Stimulated activated CD4-positive, alpha-beta T cell treated with anti-CD3 and anti-CD28 coated beads, Interleukin-4, amount 100 ng/mL, for 24 hours (primary cell): ENCODE measurements at places on chromosomes 13 and 19.

GRCh38 chr19:53536225-53536548 is 1.8 kb upstream of the ZNF331 start:
- DNase-seq, result no peak

DNA sequence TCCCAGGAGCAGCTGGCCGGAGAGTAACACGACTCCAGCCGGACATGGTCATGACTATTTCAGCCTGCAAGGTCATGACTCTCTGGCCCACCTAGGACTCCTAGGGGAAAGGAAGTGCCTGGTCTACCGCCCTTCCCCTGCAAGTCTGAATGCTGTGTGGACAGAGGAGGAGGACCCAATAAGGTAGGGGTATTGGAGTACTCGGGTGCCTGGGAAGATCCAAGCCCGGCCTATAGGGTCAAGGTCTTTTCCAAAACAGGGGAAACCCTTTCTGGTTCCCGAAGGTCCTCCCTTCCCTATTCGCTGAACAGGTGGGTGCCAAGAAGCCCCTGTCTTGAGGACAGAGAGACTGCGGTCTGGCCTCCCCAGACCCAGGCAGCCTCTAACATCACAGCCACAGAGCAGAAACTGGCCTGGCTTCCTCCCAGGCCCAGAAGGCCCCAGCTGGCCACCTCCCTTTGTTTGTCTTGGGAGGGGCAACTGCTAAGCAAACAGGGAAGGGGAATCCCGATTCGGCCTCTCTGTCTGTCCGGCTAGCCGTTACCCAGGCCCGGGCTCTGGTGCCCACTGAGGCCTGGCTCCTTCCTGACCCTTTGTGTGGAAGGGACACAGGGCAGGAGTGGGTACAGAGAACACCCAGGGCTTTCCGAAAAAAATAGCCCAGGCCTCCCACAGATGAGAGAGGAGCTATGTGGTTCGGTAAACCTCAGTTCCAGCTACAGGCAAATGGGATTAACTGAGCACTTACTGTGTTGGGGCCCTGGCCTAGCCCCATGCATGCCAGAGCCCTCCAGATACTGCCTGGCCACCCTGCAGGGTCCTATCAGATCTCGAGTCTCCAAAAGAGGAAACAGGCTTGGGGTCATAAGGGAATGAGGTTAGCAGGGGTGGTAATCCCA is 5.2 kb upstream of the GRAMD1A start:
- DNase-seq, result no peak

DNA sequence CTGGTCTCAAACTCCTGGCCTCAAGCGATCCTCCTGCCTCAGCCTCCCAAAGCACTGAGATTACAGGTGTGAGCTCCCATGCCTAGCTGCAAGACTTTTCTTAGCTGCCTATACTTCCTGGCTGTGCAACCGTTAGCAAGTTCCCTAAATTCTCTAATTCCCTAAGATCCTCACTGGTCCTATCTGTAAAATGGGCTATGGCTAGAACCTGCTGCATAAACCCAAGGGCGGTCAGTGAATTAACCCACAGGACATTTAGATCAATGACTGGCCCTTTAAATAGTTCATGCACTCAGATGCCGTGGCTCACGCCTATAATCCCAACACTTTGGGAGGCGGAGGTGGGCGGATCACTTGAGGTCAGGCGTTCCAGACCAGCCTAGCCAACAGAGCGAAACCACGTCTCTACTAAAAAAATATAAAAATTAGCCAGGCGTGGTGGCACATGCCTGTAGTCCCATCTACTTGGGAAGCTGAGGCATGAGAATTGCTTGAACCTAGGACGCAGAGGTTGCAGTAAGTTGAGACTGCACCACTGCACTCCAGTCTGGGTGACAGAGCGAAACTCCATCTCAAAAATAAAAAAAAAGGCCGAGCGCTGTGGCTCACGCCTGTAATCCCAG is 4.1 kb upstream of the C19orf53 start:
- DNase-seq, result no peak

DNA sequence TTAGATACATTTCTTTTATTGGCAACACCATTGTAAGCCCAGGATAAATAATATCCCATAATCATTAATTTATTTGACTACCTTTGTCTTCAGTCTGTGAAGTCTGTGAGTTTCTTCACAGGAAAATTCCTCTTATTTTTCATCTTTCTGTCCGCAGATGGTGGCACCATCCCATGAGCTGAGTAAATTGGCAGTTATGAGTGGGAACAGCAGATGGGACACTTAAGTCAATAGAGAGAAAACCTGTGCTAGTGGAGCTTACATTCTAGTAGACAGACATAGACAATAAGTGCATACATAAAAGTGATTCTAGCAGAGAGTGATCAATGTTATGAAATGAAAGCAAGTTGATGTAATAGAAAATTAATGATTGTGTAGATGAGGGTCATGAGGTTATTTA is 638.2 kb upstream of the MIR17HG start:
- DNase-seq, result no peak

GRCh38 chr19:38340927-38341326 is 5.3 kb downstream of the CATSPERG start:
- DNase-seq, result no peak

DNA sequence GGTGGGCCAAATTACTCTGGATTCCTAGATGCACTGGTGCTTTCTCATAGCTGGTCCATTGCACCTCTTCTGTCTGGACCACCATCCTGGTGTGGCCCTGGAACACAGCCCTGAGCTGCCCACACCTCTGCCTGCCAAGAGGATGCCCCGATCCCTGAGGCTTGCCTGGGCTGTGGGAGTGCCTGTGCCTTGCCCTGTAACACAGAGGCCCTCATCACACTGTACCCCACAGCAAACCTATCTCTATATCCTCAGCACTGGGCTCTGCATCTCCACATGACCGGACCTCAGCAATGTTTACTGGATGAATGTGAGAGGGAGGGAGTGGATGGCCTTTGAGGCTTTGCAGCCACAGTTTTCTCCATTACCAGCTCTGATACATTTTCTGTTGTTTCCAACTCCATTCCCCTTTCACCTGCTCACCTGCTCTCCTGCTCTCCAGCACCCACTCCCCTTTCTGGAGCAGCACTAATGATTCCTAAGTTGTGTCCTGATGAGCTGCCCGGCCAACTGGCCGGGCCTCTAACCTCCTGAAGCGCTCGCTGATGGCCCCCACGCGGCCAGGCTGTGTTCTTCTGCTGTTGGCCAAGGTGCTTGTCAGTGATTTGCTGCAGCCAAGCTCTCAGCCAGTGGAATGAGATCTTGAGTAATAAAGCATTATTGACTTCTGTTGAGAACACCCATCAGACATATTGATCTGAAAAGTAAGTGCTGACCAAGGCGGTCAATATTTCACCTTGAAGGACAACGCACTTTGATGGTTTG is 232.6 kb downstream of the TEX29 start:
- no peak for DNase-seq

DNA sequence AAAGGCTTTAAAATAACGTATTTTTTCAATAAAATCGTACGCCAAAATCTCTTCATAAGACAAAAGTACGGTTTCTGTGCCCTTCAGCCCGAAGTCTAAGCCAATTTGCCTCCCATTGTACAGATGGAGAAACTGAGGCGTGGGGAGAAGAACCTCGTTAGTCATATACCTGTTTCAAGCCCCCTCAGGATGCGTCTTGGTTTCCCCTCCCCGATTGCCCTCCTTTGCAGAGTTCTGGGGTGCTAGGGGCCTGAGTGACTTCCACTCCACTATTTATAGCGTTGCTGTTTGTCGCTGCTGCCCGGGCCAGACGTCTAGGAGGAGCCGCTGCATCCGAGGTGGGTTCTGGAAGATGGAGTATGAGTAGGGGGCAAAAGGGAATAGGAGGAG is 2.3 kb upstream of the LTBP4 start:
- DNase-seq, result no peak

GRCh38 chr13:85728811-85729210 is 70.4 kb downstream of the SLITRK6 start:
- no peak for DNase-seq

DNA sequence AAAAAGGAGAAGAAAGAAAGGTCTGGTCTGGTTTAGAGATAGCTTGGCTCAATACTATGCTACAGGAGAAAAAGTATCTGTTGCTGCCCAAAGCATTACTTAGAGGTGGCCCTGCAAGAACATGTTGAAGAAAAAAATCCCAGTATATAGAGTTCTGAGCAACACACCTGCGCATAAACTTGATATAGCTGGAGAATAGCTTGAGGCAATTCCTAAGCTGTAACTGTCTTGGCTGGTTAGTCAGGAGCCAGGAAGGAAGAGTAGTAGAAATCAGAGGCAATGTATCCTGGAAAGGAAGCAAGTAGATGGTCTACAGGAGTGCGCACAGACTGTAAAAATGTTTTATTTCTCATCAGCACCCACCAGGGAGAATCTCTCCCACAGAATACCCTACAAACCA is 209.7 kb downstream of the SLITRK1 start:
- no peak for DNase-seq

- no peak for DNase-seq
Observed at GRCh38 chr13:73870036-73870741, 264.0 kb downstream of the KLF12 start.

DNA sequence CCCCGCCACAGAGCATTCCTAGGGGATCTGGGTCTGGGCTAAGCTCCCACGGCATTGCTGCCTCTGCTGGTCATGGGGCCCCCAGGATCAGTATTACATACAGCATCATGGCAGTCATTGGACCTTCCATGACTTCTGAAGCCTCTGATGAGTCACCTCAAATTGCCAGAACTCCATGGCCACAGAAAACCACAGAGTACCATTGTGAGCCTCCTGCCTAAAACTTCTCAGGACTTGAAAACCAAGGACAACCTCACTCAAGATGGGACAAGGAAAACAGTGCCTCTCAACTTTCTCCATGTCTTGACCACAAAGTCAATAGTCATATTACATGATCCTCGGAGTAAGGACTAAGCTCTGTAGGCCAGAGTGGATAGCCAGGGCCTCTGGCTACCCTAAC is 306.0 kb downstream of the GPC5 start:
- no peak for DNase-seq

- DNase-seq, result no peak
Observed at GRCh38 chr19:12695514-12695913, 917 bp downstream of the FBXW9 start.

GRCh38 chr13:73738626-73739025 is 395.6 kb downstream of the KLF12 start:
- no peak for DNase-seq

- DNase-seq, result peak; percentile 42
Observed at GRCh38 chr19:10431254-10431942, 11.1 kb downstream of the PDE4A start.

GRCh38 chr13:111658145-111659100 is 338.0 kb downstream of the TEX29 start:
- no peak for DNase-seq

GRCh38 chr13:100940658-100941057 is 266.1 kb upstream of the TMTC4 start:
- no peak for DNase-seq

DNA sequence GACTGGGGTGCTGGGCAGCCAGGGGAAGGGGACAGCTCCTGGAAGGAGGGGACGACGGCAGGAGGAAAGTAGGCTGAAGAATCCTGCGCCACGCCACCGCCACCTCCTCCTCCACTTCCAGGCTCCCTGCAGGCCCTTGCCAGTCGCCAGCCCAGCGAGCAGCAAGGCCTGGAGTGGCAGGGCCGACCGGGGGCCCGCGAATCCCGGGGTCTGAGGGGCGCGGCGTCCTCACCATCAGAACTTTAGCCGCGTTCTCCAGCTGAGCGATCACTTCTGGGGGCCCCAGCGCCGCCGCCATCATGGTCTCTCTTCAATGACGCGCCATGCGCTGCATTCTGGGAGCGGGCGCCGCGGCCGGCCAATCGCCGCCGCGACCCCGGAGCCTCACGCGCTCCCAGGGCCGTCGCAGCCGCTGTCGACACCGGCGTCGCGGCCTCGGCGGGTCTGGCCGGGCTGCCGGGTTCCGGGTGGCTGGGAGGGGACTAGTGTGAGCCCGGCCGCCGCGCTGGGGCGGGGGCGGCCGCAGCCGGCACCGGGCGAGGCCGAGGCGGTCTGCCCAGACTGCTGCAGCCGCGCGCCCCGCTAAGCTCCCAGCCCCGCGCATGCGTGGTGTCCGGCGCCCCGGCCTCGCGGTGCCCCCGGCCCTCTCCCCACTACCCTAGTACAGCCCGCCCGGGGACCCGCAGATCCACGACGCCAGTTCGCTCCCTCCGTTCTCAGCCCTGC is at the start of gene XPO4:
Gene XPO4 (minus strand): TSS at position 309 of the 726 bp plus-strand sequence. CDS start 8 bp downstream, at position 301.
- DNase-seq, result peak; percentile 79

- DNase-seq, result no peak
Observed at GRCh38 chr19:45781214-45782161, 802 bp downstream of the DMPK start.

DNA sequence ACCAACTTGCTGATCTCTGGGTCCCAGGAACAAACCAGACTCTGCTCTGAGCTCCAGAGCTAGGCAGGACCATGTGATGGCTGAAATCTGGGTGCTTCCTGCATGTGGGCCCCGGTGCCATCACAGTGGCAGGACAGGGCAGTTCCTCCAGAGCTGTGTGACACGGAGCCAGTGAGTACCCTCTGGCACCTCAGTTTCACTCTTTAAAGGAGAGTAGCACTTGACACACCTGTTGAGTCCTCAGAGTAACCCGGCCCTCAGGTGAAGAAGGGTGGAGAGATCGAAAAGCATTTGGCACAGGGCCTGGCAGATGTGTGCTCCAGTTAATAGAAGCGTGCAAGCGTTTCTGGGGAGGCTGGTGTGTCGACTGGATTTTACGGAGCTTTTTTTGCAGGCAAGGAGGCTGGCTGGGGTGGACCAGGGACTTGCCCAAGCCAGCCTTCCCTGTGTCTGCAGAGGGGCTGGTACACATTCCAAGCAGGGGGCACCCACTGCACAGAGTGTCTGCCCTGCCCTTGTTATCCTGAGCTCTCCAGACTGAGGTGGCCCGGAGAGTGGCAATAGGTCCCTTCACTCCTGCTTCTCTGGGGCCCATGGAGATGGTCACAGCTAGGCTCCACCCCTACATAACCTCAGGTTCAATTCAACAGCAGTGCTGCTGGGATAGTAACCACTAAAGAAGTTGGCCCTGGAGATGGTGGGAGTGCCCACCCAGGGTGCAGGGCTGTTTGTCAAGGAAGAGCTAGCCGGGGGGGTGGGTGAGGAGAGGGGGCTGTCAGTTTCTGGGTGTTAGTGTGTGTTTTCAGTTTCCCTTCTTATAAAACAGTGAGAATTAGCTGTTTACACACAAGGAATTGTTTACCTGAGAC is 8.3 kb downstream of the RPS19 start:
- DNase-seq, result no peak

GRCh38 chr13:25980255-25980654 is 71.6 kb downstream of the SHISA2 start:
- DNase-seq, result no peak

- DNase-seq, result no peak
Observed at GRCh38 chr13:40629678-40630384, 36.6 kb downstream of the FOXO1 start.

GRCh38 chr13:73248711-73249580 is 190.1 kb downstream of the KLF5 start:
- no peak for DNase-seq

- no peak for DNase-seq
Observed at GRCh38 chr19:13918726-13919411, 12.9 kb downstream of the CC2D1A start.

- DNase-seq, result no peak
Observed at GRCh38 chr13:66835040-66835628, 395.0 kb downstream of the PCDH9 start.

DNA sequence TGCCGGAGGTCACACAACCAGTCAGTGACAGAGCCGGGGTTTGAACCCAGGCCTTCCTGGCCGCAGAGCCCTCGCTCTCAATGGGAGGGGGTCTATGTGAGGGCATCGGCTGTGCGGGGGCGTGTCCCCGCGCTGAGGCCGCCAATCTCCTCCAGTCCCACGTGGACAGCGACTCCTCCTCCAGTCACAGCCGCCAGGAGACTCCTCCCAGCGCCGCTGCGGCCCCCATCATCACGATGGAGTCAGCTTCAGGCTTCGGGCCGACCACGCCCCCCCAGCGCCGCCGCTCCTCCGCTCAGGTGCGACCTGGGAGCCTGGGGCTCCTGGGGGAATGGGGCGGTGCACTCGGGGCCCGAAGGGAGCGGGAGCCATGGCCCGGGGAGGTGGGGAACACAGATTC is 6.0 kb downstream of the SPRED3 start:
- peak; percentile 75 for DNase-seq
